Lung (tissue), 17 donors: ENCODE measurements at places on chromosomes 2 and 18.

DNA sequence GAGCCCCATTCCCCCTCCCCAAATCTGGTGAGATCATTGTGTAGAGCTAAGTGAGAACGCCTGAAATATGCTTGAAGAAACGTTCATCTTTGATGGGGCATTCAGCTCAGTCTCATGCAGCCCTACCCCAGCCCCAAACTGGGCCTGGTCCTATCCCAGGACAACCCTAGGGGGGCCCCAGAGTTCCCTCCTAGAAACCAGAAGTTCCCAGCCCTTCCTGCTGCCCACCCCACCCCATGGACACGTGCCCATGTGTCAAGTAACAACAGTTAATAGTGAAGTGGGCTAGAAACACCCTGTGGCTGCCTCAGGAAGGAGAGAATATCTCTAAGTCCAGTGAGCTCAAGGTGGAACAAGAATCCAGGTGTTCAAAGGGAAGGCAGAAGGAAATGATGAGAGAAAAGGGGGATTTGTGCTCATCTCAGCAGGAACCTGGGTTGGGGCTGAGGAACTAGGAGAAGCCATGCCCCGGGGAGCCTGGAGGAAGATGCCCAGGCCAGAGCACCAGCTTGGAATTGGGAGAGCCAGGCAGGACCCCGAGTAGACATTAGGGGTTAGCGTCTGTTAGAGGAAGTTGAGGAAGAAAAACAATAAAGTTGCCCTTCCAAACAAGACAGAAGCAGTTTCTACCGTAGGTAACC, 20.1 kb upstream of the SLC20A1 start:
- no peaks in the 10 kb centered on the region for H3K27me3 ChIP-seq
- no peaks in the 10 kb centered on the region for H3K36me3 ChIP-seq
- H3K27ac ChIP-seq, result no peak overlapping the region
- peaks cover 10% of the 10 kb centered on the region for H3K4me1 ChIP-seq
- H3K4me3 ChIP-seq, result no peak overlapping the region
- DNase-seq, result no peak

- no peak overlapping the region for H3K27ac ChIP-seq
- no peaks in the 10 kb centered on the region for H3K27me3 ChIP-seq
- no peak for DNase-seq
These were observed 34.0 kb downstream of the MTHFD2 start for GRCh38 chr2:74232426-74232825.

- H3K36me3 ChIP-seq, result no peaks in the 10 kb centered on the region
- peaks cover 5% of the 10 kb centered on the region for H3K4me1 ChIP-seq
- no peak overlapping the region for H3K4me3 ChIP-seq
- no peak overlapping the region for H3K27ac ChIP-seq
- no peaks in the 10 kb centered on the region for H3K27me3 ChIP-seq
- DNase-seq, result peak; percentile 44
These were observed 349.1 kb downstream of the ANAPC1 start for GRCh38 chr2:111534910-111535352.

GRCh38 chr18:56574861-56575260, 63.5 kb downstream of the TXNL1 start:
- no peak overlapping the region for H3K4me3 ChIP-seq
- H3K27me3 ChIP-seq, result no peaks in the 10 kb centered on the region
- H3K27ac ChIP-seq, result no peak overlapping the region
- H3K4me1 ChIP-seq, result peaks cover 28% of the 10 kb centered on the region

DNA sequence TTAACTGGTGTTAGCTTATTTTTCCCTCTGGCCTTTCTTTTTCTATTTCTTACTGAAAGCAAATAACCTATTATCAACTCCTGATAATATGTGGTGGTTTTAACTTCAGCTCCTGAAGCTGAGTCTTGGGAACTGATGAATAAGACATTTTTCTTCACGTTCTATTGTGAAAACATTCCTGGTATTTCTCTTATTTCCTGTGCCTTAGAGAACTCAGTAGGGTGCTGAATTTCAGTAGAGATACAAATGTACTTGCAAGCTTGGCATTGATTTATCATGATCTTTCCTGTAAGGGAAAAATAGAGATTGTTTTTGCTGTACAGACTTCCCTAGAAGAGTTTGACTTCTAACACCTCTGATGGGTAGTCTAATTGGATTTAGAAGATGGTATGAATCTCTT, 52.8 kb upstream of the DCC start:
- no peaks in the 10 kb centered on the region for H3K4me1 ChIP-seq
- H3K27me3 ChIP-seq, result no peaks in the 10 kb centered on the region
- H3K27ac ChIP-seq, result no peak overlapping the region

DNA sequence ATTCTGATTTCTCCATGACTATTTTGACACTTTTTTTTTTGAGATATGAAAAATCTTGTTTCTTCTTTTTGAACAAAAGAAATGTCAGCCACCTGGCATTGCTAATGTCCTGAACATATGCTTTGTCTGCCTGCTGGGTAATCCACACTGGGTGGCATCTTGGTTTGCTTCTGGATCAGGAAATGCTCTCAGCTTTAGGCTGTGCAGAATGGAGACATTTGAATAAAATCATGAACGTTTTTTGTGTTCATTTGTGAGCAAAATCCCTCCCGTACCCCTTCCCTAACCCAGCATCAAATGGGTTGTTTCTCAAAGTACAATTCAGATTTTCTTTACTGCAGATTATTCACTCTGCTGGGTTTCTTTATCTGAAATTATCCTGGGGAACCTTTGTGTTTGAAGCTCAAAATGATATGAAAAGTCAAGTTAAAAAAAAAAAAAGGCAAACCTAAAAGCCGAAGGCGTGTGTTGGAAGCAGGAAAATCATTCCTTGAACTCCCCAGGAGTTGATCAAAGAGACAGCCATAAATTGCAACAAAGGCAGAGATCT, 53.4 kb upstream of the KLF7 start:
- H3K4me3 ChIP-seq, result no peak overlapping the region
- no peaks in the 10 kb centered on the region for H3K36me3 ChIP-seq
- H3K4me1 ChIP-seq, result no peaks in the 10 kb centered on the region
- no peak for DNase-seq
- H3K27ac ChIP-seq, result no peak overlapping the region

DNA sequence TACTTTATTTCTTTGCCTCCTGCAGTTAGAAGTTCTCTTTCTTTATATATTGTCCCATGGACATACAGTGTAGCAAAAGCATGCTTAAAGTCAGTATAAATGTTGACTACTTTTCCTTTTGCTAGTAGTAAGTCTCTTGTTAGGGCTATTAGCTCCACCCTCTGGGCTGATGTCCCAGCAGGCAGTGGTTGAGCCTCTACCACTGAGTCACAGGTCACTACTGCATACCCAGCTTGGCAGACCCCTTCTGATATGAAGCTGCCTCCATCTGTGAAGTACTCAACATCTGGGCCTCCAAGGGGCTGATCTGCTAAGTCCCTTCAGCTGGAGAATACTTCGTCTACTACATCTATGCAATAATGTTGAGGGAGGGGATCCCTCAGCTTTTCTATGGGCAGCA, 61.0 kb upstream of the SLC35G4 start:
- no peaks in the 10 kb centered on the region for H3K4me1 ChIP-seq
- no peak overlapping the region for H3K27ac ChIP-seq
- no peak overlapping the region for H3K4me3 ChIP-seq
- no peaks in the 10 kb centered on the region for H3K27me3 ChIP-seq
- H3K36me3 ChIP-seq, result no peaks in the 10 kb centered on the region

- peaks cover 22% of the 10 kb centered on the region for H3K4me1 ChIP-seq
- no peak overlapping the region for H3K4me3 ChIP-seq
- DNase-seq, result no peak
These were observed 5.4 kb downstream of the IL1R1 start for GRCh38 chr2:102147935-102148334.

DNA sequence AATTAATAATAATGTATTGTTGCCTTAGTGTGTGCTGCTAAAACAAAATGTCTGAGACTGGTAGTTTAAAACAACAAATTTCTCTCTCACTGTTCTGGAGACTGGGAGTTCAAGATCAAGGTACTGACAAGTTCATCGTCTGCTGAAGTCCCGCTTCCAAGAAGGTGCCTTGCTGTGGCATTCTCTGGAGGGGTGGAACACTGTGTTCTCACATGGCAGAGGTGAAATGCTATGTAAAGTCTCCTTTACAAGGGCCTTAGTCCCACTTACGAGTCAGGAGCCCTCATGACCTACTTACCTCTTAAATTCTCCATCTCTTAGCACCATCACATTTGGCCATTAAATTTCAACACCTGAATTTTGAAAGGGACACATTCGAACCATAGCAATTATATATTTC, 299.2 kb upstream of the RBMS1 start:
- H3K36me3 ChIP-seq, result no peaks in the 10 kb centered on the region
- DNase-seq, result no peak
- H3K4me1 ChIP-seq, result no peaks in the 10 kb centered on the region
- H3K27me3 ChIP-seq, result no peaks in the 10 kb centered on the region
- no peak overlapping the region for H3K27ac ChIP-seq
- H3K4me3 ChIP-seq, result no peak overlapping the region

DNA sequence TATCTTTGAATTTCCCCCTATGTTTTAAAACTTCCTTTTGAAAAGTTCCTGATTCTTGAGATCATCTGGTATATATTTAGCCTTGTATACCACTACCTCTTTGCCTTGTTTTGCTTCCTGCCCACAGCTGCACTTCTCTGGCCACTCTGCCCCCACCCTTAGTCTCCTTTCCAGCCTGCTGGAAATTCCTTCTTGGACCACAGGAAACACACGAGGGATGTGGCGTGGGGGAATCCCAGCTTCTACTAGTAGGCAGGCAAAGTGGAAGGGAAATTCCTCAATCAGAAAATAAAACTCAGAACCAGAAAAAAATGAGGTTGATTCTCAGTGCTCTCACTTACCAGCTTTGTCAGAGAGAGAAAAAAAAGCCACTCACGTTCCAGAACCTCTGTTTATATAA, 13.4 kb downstream of the IL18RAP start:
- no peak overlapping the region for H3K4me3 ChIP-seq
- H3K27me3 ChIP-seq, result no peaks in the 10 kb centered on the region
- peak; percentile 38 for DNase-seq
- H3K4me1 ChIP-seq, result no peaks in the 10 kb centered on the region
- no peaks in the 10 kb centered on the region for H3K36me3 ChIP-seq

DNA sequence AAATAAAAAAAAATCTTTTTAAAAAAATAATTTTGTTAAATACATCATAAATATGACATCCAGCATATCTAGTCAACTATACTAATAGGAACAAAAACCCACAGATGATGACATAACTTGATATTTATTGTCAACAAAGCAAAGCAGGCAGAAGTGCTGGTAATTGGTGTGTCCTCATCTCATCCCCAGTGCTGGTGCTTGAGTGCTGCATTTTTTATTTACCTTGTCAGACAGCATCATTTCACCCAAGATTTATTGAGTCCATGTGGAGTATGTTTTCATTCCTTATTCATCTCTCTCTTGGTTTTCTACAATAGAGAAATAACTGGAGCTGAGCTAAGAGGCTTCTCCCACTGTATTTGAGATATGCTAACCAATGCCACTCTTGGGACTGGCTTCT, 191.6 kb upstream of the SLC14A2 start:
- H3K4me1 ChIP-seq, result no peaks in the 10 kb centered on the region
- H3K27ac ChIP-seq, result no peak overlapping the region
- no peak for DNase-seq
- H3K27me3 ChIP-seq, result no peaks in the 10 kb centered on the region
- no peak overlapping the region for H3K4me3 ChIP-seq

DNA sequence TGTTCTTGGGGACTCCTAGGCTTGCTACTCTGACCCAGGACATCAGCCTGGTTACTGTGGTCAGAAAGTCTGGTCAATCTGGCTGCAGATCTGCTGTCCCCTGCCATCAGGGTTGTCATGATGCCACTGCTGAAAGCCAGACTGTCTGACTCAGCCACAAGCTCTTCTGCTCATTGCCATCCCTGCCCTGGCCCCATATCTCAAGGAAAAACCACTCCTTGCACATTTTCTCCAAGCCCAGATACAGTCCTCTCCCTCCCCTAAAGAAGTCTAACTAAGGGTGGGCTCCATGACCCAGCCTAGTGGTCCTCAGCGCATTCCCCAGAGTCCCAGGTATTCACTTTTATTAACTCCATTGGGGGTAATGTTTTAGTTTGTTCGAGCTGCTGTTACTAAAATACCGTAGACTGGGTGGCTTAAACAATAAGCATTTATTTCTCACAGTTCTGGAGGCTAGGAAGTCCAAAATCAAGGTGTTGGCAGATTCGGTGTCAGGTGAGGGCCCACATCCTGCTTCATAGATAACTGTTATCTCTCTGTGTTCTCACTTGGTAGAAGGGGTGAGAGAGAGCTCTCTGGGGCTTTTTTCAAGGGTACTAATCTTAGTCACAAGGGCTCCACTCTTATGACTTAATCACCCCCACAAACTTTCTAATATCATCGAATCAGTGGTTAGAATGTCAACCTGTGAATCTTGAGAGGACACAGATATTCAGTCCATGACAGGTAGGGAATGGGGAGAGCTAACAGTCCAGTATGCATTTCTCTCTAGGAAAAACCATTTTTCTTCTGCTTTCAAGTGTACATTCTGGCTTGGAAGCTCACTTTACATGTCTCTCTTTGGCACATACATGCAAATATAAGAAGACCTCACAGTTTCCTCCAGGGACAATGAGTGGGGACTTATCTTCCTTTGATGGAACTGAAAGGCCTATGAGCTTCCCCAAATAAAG, 94.8 kb upstream of the CXCR4 start:
- no peak overlapping the region for H3K4me3 ChIP-seq
- no peak for DNase-seq
- no peaks in the 10 kb centered on the region for H3K27me3 ChIP-seq
- no peak overlapping the region for H3K27ac ChIP-seq
- H3K4me1 ChIP-seq, result peaks cover 4% of the 10 kb centered on the region
- H3K36me3 ChIP-seq, result no peaks in the 10 kb centered on the region

DNA sequence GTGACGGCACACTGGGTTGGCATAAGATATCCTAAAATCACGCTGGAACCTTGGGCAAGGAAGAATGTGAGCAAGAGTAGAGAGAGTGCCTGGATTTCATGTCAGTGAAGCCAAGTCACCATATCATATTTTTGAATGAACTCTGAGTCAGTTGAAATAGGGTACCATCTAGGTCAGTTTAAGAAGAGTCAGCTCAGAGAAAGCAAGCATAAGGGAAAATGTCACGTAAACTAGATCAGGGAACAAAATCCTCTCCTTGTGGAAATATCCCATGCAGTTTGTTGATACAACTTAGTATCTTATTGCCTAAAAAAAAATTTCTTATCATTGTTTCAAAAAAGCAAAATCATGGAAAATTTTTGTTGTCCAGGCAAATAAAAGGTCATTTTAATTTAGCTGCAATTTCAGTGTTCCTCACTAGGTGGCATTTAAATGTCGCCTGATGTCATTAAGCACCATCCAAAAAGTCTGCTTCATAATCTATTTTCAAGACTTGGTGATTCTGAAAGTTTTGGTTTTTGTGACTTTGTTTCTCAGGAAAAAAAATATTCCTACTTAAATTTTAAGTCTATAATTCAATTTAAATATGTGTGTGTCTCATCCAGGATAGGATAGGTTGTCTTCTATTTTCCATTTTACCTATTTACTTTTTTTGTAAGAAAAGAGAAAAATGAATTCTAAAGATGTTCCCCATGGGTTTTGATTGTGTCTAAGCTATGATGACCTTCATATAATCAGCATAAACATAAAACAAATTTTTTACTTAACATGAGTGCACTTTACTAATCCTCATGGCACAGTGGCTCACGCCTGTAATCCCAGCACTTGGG, 19.6 kb downstream of the RSAD2 start:
- DNase-seq, result peak; percentile 77
- H3K4me1 ChIP-seq, result no peaks in the 10 kb centered on the region
- H3K27ac ChIP-seq, result no peak overlapping the region
- no peak overlapping the region for H3K4me3 ChIP-seq

GRCh38 chr2:175966839-175967238, 35.2 kb downstream of the LNPK start:
- H3K27ac ChIP-seq, result no peak overlapping the region
- H3K4me1 ChIP-seq, result no peaks in the 10 kb centered on the region
- no peak overlapping the region for H3K4me3 ChIP-seq
- H3K27me3 ChIP-seq, result no peaks in the 10 kb centered on the region
